ENCODE measurements at places on chromosomes 7 and 10. TPM values are rescaled to one million over a fixed set of nuclear protein-coding genes. Genes with fewer than 3 reads are reported as not detected.

The AGR3 gene
- not detected for total RNA-seq

The ZNF107 gene
- total RNA-seq: 1.9 TPM

The NPY4R2 gene
- total RNA-seq: not detected

The AGBL3 gene
- 7.0 TPM for total RNA-seq

The SKIDA1 gene
- total RNA-seq: 2.0 TPM

The TBX20 gene
- 53.6 TPM for total RNA-seq

The C10orf105 gene
- not detected for total RNA-seq

The ZNF786 gene
- 5.2 TPM for total RNA-seq

The CHRM2 gene
- 0.12 TPM for total RNA-seq

The GNG11 gene
- total RNA-seq: 48.0 TPM

The ZNF467 gene
- 8.5 TPM for total RNA-seq

The DYNC1I1 gene
- 1.9 TPM for total RNA-seq

The IFIT2 gene
- 4.2 TPM for total RNA-seq

The FXYD4 gene
- total RNA-seq: not detected

The NME8 gene
- total RNA-seq: not detected

The RHBDD2 gene
- total RNA-seq: 26.7 TPM

The TMEM254 gene
- 13.1 TPM for total RNA-seq

The CLDN4 gene
- not detected for total RNA-seq

The GRID2IP gene
- not detected for total RNA-seq

The POP7 gene
- total RNA-seq: 22.4 TPM

The LRRC4 gene
- not detected for total RNA-seq

The LMOD2 gene
- not detected for total RNA-seq

The SLC26A4 gene
- 0.05 TPM for total RNA-seq

The IDI2 gene
- not detected for total RNA-seq

The VSTM4 gene
- total RNA-seq: 5.3 TPM

The KCNMA1 gene
- 3.3 TPM for total RNA-seq

The WNT2 gene
- total RNA-seq: not detected

The STOX1 gene
- 0.64 TPM for total RNA-seq

The LIPA gene
- total RNA-seq: 45.1 TPM

The CNPY1 gene
- not detected for total RNA-seq

The AQP1 gene
- total RNA-seq: 3.8 TPM

The CREB3L2 gene
- 47.5 TPM for total RNA-seq

The DPYSL4 gene
- 28.4 TPM for total RNA-seq

The DDX50 gene
- 31.2 TPM for total RNA-seq

The TMEM225B gene
- total RNA-seq: 0.87 TPM

The TMEM178B gene
- total RNA-seq: under 0.01 TPM

The SLC26A3 gene
- total RNA-seq: not detected

The NEUROG3 gene
- not detected for total RNA-seq

The CTAGE8 gene
- 0.10 TPM for total RNA-seq

The PLXNA4 gene
- 22.8 TPM for total RNA-seq

The WNT16 gene
- not detected for total RNA-seq

The SFMBT2 gene
- total RNA-seq: 2.9 TPM

The SEMA4G gene
- total RNA-seq: 0.94 TPM

Data from cardiac ventricle fibroblast (primary cell).